ENCODE measurements at places on chromosomes 1 and 21. TPM values are rescaled to one million over a fixed set of nuclear protein-coding genes. Genes with fewer than 3 reads are reported as not detected.

GRCh38 chr1:3139451-3139852 lies 70.4 kb downstream of the PRDM16 start:
- no peak for DNase-seq

Gene EVI5
- polyA plus RNA-seq, result 4.6 TPM

DNA sequence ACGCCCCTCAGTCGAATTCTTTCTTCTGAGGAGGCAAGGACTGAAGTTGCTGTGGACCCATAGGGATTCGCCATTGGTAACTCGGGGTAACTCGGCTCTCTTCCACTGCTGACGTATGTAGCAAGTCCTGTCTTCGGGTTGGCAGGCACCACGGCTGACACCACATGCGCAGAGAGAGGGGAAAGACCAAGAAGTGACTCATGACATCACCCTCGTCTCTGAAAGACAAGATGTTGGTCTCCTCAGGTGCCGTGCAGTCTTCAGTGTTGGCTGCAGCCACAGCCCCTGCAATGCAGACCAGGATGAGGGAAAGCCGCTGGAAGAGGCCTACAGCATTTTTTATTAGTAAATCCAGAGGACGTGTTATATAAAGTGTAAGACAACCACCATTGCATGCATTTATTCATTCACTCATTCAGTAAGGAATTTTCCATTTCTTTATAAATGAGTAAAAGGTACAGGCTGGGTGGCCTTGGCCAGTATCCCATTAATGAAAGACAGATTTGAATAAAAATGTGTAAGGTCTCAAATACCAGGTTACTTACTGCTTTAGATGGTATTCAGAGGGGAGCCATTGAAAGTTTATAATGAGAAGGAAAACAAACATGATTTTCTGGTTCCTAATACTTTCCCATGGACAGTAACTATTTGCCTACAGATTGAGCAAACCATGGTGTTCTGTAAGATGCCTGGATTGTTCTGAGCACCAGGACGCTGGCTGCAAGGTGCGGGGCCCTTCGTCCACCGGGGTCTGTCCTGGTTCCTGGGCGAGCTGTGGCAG lies 50.7 kb upstream of the IRF2BP2 start:
- no peak for DNase-seq

Gene REN
- polyA plus RNA-seq, result not detected

DNA sequence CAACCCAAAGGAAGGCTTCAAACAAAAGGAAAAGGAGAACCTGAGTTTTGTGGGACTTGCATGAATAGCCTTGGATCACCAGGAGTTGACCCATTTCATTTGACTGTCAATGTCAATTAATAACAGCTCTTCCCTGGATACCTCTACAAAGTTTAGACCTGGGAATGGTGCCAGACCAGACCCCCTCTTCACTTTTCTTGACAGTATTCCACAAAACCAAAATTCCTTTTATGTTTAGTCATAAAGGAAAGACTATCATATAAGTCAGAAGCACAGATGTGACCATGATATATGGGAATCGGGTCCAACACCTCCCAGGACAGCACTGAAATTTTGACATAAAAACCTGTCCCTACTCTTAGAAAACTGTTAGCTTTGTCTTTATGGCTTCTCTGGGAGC lies 191.8 kb downstream of the LYPLAL1 start:
- DNase-seq, result no peak

DNA sequence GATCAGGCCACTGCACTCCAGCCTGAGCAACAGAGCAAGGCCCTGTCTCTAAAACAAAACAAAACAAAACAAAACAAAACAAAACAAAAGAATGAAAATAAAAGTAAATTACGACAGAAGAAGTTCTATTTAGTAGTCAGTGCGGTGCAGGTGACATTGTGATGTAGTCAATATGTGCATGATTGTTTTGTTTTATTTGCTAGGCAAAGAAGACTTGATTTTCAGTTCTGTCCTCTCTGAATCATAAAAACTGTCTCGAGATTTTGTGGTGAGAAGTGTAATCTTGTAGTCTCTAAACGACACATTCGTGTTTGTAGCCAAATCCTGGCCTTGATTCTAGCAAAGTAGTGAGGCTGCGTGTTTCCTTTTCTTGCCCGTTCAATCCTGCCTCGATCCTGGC lies 23.5 kb downstream of the PEX14 start:
- no peak for DNase-seq

DNA sequence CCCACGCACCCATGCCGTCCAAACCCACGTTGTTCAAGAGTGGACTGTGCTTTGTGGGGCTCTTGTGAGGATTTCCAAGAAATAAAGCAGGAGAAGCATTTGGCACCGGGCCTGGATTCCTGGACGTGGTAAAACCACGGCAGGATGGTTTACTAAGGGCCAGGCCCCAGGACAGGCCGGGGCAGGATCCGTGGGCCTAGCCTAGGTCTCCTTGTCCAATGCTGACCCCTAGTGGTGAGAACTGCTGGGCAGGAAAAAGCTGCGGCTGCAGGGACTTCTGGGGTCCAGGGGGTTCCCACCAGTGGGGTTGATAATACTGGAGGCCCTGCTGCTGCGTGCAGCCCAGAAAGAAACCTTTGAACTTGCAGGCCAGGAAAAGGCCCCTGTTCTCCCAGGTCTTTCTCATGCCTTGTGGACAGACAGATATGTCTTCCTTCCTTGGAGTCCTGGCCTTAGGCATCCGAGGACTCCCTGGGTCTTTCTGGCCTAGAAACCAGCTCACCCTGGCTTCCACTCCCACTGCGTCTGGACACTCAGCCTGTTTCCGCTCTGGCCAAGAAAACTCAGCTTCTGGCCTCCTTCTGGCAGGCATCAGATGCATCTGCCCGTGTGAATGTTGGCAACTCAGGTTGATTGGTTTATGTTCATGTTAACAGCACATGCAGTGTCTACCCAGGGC lies 106.9 kb upstream of the TMEM51 start:
- DNase-seq, result peak; percentile 55

Gene OR2T11
- not detected for polyA plus RNA-seq

DNA sequence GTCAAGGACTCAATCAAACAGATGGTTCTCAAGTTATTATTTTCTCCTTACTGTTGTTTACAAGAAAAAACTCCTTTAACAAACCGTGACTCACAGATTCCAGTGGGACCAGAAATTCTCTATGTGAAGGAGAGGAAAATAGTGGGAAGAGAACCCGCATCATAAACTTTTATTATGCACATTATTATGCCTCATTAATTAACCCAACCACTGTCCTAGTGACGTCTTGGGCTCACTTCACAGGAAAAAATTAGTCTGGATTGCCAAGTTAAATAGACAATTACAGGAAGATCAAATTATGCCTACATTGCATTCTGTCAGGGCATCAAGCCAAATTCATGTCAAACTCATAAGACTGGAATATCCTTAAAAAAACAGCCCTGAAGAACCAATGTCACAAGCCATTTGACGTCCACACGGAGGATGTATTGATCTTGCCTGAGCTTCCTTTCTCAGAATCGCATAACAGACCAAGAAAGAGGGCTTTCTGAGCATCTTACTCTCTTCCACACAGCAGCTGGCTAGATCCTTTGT lies 347.8 kb downstream of the DUSP10 start:
- peak; percentile 50 for DNase-seq

Gene FCRL5
- not detected for polyA plus RNA-seq

GRCh38 chr1:20511518-20512428 lies 3.8 kb upstream of the MUL1 start:
- DNase-seq, result no peak

GRCh38 chr1:24903011-24903461 lies 27.0 kb downstream of the RUNX3 start:
- no peak for DNase-seq

- no peak for DNase-seq
These were observed 72.4 kb upstream of the BCAR3 start for GRCh38 chr1:93753791-93754763.

Gene S1PR1
- 51.2 TPM for polyA plus RNA-seq

DNA sequence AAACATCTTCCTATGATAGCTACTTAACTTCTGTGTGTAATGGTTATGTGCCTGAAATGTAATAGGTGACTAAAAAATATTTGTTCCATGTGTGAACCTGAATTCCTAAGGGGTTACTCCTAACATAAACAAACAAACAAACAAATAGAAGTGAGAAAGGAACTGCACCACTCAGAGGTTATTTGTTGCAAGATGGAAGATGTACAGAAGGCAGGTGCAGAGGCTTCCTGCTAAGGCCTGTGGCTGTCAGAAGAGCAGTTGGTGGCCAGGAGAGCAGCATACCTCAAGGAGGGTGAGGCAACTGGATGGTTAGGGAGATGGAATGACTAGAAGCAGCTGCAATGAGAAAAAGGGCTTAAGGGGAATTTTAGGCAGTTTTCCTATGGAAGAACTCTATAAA lies 940.6 kb downstream of the TTLL7 start:
- DNase-seq, result no peak

DNA sequence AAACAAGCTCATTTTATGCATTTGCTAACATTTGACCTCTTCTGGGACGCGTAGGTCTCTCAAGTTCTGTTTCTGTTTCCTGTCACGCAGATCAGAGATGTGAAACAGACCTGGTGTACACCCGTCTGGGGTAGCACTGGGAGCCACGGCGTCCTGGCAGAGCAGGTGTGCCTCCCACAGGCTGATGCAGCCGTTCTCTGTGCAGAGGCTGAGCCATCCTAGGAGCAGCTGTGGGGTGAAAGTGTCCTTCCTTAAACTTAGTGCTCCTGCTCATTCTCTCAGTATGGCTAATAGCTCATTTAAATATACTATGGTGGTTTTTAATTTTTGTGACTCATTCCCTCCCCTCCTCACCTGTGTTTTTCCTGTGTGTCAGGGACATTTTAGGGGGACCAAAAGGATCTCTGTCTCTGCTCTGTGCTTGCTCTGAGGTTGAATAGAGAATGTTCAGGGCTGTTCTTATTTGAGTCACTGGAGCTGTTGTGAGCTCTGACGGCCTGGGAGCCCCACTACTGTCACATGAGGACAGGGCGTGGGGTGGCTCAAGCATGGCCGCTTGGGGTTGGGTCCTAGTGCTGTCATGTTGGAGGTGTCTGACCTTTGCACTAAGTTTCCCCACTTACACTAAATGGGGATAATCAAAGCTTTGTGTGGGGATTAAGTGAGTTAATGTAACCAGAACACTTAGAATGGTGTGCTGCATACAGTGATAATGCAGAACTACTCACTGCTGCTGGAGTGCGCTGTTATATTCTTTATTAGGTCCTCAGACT lies 43.0 kb downstream of the GALNT2 start:
- no peak for DNase-seq

Gene DNASE2B
- not detected for polyA plus RNA-seq

DNA sequence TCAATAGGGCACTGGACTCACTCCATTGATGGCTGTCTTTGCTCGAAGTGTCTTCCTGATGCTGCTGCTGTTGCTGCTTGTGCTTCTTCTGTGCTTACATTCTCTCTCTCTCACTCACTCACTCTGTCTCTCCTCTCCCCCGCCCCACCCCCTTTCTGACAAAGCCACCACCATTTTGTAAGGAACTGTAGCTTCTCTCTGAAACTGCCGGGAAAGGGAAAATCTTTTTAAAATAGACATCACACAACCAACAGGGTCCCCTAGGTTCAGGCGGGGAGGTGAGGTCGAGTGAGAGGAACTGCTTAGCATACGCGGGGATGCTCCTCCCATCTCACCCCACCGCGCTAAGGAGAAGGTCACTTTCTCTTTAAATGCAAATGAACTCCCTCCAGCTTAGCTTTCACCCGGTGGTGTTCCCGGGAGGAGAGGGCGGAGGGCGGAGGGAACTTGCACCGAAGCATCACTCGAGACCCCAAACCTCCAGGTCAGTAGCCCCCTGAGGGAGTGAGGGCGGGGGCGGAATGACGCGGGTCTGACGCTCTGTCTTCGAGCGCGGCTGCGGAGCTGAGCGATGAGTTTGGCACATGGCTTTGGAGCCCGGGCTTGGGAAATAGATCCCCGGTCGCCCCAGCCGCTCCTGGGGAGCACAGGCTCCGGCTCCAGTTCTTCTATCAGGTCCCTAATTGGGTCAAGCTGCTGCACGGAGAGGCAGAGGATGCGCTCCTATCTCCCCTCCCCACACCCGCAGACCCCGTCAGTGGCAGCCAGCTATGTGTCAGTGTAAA lies at the start of gene CCDC28B:
Gene CCDC28B (plus strand): TSS at position 370 of the 785 bp plus-strand sequence. CDS start 1,341 bp downstream, outside the sequence.
- DNase-seq, result peak; percentile 79

Gene CACNA1S
- not detected for polyA plus RNA-seq

Gene GOLT1A
- 0.43 TPM for polyA plus RNA-seq

Gene UBL4B
- not detected for polyA plus RNA-seq

- no peak for DNase-seq
These were observed 80.1 kb upstream of the PTGFR start for GRCh38 chr1:78410643-78411042.

Gene RXRG
- polyA plus RNA-seq, result 2.3 TPM

Gene BRINP2
- 0.22 TPM for polyA plus RNA-seq

DNA sequence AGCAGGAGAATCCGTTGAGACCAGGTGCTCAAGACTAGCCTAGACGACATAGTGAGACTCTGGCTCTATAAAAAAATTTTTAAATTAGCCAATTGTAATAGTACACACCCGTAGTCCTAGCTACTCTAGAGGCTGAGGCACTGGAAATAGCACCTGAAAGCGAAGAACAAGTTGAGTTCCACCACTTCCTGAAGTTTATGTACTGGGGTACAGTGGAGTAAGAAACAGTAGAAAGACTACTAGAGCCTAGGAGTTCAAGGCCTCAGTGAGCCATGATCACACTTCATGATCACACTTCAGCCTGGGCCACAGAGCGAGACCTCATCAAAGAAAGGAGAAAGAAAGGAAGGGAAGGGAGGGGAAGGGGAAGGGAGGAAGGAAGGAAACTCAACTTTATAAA lies 19.8 kb downstream of the RSBN1 start:
- no peak for DNase-seq

GRCh38 chr1:111204201-111204982 lies 3.9 kb upstream of the DENND2D start:
- no peak for DNase-seq

GRCh38 chr21:32834211-32834915 lies 62.8 kb upstream of the PAXBP1 start:
- no peak for DNase-seq

Gene AP4B1
- polyA plus RNA-seq, result 15.4 TPM

Gene JTB
- 225 TPM for polyA plus RNA-seq

Gene CYP4X1
- polyA plus RNA-seq, result 4.1 TPM

- no peak for DNase-seq
These were observed 817.9 kb upstream of the NEGR1 start for GRCh38 chr1:73100216-73100615.

Gene TARS2
- polyA plus RNA-seq, result 27.4 TPM

Gene CHIA
- 0.30 TPM for polyA plus RNA-seq

DNA sequence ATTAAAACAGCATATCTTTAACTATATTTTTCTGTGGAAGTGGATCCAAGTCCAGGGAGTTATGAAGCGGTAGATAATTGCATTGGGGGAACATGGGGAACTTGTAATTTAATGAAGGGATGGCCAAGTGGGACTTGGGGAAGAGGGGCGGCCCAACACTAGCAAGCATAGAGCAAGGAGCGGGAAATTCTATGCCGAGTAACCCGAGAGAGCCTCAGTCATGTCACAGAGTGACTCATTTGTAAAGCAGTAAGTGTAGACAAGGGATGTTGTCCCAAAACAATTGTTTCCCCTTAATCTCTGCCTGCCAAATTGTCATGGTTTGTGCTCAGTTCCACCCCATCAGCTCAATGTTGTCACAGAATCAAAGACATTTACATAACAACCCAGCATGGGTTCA lies 620.1 kb downstream of the AJAP1 start:
- DNase-seq, result no peak

Measured in heart right ventricle (tissue), 16 donors.